AML-193 (cell line): ENCODE measurements at places on chromosomes 5 and 9.

DNA sequence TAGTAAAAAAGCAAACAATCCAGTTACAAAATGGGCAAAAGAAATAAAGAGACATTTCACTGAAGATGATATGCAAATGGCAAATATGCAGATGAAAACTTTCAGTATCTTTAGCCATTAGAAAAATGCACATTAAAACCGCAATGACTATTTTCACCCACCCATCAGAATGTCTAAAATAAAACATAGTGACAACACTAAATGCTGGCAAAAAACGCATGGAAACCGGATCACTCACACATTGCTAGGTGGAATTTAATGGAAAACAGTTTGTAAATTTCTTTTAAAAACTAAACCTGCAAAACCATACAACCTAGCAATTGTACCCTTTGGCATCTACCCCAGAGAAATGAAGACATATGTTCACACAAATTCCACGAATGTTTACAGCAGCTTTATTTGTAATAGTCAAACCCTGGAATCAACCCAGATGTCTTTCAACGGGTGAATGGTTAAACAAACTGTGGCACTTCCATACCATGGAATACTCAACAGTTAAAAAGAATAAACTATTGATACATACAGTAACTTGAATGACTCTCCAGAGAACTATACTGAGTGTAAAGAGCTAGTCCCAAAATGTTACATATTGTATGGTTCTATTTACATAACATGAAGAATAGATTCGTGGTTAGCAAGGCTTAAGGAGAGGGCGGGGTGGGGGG lies 17.2 kb upstream of the PAM start:
- DNase-seq, result no peak

DNA sequence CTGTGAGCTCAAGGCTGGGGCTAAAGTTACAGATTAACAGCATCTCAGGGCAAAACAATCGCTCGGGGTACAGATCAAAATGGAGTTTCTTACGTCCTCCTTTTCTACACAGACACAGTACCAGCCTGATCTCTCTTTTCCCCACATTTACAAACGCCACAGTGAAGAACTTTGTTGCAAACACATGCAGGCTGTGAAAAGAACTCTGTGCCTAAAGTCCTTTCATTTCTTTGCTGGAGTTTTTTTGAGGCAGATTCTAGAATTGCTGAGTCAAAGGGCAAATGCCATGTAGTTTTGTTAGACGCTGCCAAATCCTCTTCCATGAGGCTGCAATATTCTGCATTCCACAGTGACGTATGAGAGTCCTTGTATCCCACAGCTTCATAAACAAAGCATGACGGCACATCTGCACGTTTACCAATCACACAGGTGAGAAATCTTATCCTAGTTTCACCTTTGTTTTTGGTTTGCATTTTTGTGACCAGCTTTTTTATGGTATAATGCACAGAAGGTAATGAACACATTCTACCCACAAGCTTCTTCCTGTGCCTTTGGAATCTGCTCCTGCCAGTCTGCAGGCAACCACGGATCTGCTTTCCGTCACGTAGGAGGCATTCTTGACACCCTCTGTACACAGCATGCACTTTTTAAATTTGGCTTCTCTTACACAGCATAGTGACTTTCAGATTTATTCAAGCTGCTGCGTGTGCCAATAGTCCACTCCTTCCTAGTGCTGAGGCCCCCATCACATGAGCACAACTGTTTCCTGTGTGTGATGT lies 44.6 kb upstream of the LPCAT1 start:
- DNase-seq, result no peak

DNA sequence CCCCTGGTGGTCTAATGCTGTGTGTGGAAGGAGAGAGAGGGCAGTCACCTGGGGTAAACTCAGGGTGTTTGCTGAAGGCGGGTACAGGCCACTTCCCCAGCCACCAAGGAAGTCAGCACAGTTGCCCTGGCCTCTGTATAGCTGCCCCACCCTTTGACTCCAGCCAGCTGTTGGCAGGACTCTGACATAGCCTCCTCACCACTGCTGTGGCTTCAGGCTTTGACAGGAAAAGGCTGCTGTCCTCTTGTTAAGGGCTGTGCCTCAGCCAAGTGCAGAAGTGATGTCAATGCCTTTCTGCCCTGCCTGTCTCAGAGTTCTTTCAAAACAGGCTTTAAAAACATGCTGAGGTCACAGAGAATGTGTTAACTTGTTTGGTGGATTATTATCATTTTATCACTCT lies 487.2 kb upstream of the KLF4 start:
- DNase-seq, result no peak

DNA sequence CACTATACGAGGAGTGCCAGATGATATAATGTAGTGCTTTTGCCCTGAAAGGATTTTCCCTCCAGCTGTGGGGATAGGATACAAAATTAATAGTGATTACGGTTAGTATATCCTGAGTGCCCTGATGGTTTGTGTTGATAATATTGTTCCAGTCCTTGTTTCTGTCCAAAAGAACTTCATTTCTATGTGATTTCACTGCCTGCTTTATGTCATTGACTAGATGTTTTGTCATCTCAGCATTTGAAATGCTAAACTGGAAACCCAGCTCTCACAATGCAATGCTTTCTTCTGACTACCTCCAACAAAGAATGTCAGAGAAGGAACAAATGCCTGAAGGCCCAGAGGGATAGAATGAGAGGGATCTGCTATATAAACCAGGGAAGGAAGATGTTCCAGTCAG lies 177.8 kb downstream of the NIPBL start:
- no peak for DNase-seq

GRCh38 chr5:140402258-140403074 lies 833 bp downstream of the ANKHD1 start:
- peak; percentile 34 for DNase-seq

- DNase-seq, result peak; percentile 76
Observed at GRCh38 chr5:96657068-96657467, 5.1 kb upstream of the CAST start.

DNA sequence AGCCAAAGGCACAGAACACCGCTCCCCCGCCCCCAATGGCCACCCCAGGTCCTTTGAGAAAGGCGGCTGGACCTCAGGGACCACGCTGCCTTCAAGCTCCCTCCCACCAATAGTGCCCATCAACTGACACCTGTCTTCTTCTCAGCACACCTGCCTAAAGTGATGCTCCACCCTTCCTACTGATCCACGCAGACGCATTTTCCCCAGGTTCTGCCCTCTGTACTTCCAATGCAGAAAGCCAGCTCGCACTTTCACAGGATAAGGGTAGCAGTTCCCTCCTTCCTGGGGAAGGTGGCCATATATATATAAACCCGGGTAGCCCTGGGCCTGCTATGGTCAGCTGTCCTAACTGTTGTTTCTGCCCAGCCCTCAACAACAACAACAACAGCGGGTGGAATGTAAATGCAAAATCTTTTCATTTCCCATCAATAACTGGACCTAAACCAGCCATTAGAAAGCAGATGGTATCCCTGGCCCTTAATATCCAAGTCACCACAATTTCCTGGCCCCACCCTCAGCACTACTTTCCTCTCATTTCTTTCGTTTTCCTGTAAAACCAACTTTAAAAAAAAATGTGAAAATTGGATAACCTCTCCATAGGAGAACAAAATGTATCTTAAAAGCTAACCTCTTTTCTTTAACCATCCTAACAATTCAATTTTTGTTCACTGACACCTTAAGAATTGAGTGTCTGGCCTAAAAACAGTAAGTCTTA lies 1.7 kb downstream of the GOLM1 start:
- no peak for DNase-seq

DNA sequence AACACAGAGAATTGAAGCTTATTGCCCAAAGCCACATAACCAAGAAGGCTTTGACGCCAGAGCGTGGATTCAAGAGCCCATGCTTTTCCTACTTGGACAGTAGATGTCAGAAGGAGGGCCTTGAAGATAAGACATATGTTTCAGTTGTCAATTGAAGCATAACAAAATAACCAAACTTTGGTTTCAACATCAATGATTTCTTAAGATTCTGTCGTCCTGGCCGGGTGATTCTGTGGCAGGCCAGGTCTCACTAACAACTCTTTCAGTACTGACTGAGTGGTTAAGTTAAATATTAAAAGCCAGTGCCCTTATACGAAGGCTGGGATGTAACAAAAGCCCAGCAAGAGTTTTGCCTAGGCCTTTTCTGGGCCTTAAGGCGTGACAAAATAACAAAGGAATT lies 94.0 kb downstream of the RCL1 start:
- DNase-seq, result no peak

DNA sequence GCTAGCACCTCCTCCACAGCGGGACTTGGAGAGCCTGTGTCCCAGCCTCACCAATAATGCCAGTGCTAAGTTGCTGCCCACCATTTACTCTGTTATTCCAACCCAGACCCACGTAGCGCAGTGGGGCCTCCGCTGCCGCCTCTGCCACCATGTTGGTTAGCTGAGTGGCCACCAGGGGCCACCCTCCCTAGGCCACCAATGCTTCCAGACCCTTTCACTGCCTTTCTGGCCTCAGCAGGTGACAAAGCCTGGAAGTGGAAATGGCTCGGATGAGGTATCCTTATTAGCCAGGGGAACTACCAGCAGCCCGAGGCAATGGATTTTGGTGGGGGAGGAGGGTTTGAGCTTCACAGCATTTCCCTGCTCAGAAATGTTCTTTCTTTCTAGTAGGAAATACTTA lies 110.1 kb downstream of the OSTF1 start:
- no peak for DNase-seq

DNA sequence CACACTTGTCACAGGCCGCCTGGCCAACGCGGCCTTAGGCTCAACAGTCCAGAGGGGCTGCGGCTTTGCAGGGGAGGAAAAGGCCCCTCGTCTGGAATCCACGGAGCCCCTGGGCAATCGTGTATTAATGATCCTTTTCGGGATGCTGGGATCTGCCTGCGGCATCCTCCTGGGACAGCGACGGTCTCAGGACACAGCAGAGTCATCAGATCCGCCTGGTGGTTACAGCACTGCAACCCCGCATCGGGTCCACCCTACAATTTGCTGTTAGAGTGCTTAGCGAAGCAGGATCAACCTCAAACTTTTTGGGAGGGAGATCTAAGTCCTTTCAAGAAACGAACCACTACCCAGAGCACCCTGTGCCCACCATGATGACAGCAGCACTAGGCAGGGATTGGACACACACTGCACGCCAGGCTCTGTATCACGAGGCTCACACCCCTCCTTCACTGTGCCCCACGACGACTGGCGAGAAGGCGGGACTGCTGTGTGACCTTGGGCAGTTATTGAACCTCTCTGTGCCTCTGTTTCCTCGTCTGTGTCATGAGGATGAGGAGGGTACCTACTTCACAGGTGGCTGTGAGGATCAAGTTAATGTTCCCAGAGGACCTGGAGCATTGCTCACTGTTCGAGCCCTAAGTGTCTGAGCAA lies 100.4 kb upstream of the COL5A1 start:
- no peak for DNase-seq

DNA sequence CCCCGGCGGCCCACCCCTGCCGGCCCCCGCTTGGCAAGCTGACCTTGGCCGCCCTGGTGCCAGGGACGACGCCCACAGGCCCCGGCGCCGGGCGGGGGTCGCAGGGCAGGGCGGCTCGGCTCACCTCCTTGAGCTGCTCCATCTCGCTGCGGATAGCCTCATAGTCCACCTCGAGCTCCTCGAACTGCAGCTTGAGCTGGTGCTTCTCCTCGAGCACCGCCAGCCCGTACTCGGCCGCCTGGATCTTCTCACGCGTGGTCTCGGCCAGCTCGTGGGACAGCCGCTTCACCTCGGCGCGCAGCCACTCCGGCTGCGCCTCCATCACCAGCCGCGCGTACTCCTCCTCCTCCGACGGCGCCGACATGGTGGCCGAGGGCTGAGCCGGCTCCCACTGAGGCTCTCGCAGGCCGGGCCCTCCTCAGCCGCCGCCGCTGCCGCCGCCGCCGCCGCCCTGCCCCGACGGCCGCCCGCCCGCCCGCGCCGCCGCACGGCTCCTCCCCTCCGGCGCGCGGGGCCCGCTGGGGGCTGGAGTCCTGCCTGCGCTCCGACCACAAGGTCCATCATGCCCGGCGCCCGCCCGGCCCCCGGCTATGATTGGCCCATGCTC lies at the start of gene BICD2:
Gene BICD2 (minus strand): TSS at position 453 of the 607 bp plus-strand sequence. CDS start 89 bp downstream, at position 364.
- no peak for DNase-seq

DNA sequence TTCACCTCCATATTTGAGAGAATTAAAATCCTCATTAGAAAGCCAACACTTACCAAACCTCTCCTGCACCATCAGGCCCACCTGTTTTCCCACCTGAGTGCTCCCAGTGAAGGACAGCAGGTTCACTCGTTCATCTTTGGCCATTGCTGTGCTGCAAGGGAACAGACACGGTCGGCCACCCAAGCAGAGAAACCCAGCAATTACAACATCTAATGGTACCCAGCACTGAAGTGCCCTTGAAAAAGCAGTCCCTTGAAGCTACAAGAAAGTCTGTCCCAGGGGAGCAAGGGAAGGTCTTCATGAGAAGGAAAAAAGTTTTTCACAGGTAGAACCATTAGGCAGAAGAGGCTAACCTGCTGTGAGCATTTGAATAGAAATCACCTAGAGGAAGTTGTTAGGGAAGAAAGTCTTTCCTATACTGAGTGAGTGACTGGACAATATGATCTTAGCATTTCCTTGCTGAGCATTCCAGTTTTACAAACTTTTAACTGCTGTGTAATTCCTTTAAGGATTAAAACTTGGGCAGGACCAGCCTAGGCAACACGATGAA lies 26.7 kb downstream of the ALDH7A1 start:
- no peak for DNase-seq

- DNase-seq, result no peak
Observed at GRCh38 chr5:125550274-125550673, 803.8 kb upstream of the ZNF608 start.

DNA sequence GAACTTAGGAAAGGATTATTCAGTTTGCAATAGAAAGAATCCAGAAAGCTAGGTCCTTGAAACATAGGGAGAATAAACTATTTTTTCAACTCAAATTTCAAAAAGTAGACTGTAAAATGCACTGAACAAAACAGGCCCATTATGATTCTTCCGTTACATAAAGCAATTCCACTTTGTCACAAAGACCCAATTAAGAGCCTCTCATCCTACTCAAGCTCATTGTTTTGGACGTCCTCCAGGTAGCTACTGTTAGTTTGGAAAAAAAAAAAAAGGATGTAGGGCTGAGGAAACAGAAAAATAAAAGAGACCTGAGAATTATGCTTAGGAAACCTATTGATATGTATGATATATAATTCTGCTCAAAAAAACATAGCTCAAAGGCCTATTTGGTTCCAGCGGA lies 74.0 kb downstream of the DIRAS2 start:
- DNase-seq, result no peak

DNA sequence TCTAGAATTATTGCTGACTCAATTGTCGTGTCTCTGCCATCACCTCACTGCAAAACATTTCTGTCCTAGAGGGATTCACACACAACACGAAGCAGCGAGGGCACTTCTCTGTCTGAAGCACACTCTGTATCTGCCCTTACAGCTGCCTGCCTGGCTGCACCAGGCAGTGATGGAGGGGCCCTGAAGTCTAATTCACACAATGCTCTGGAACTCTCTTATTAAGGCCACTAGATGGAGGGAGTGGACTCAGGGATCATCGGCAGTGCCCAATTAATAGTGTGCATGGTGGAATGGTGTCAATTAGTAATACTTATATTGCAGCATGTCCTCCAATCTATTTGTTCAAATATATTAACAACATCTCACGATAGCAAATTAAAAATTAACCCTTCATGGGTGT lies 157.5 kb upstream of the MAP1B start:
- no peak for DNase-seq

GRCh38 chr5:78471896-78472295 lies 111.5 kb downstream of the SCAMP1 start:
- DNase-seq, result no peak
